ENCODE measurements at places on chromosomes 4 and X.

- DNase-seq: no peak
Measured at GRCh38 chr4:107896158-107896645, 35.1 kb upstream of the CYP2U1 start.

DNA sequence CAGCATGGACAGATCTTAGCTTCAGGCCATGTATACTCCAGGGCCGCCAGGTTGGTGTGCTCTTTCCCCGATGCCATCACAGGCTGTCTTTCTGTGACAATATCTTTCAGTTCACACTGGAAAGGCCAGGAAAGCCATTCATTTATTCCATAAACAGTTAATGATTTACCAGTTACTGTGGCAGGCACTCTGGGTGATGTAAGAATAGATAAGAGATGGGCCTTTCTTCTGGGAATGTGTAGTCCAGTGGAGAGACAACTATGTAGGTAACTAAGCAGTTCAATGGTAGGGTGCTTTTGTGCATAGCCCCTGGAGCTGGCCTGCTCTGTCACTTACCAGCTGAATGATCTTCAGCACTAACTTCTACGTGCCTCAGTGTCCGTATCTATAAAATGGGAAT is 46.3 kb upstream of the LEF1 start:
- DNase-seq: no peak

DNA sequence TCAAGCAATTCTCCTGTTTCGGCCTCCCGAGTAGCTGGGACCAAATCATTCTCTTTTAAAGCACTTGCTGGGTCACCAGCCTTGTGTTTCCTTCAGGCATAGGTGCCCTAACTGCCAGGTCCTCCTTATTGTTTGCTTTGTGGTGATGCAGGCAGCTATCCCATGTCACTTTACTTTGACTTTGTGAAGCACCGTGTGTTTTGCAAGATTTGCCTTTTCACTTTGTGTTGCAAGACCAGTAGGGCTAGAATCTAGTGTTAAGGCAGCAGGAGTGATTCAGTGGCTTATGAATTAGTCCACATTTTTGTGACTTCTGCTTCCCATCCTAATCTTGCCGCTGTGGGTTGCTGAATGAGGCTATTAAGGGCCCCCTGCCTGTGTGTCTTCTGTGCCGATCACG is 20.2 kb downstream of the SYAP1 start:
- DNase-seq: no peak

- DNase-seq: no peak
Measured at GRCh38 chr4:73715659-73716058, 24.7 kb upstream of the CXCL8 start.

GRCh38 chr4:117137145-117137544 is 51.8 kb upstream of the TRAM1L1 start:
- no peak for DNase-seq

DNA sequence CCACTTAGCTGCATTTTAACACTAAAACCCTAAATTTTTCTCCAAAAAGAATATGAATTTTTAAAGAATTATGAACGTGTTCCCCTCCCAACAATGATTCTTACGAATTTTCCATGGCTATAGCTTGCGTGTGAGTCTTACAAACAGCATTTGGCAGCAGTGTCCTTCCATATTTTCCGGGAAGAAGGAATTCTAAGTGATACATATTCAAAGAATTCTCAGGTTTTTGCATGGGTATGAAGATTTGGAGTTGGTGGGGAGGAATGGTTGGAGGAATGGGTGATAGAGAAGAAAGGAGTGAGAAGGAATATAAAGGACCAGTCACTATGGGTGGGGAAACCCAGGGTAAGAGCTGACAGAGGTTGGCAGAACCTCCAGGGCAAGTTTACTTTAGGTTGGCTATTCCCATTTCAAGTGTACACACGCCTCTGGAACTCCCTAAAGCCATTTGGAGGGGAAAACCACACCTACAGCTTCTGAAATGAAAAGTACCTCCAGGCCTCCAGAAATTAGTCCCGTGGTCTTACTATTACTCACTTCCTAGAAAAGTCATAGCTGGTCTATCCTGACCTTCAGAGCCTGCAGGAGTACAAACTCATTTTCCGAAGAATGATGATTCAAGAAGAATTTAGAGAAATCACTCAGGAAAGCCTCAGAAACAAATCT is 420.8 kb upstream of the DIPK2B start:
- no peak for DNase-seq

GRCh38 chr4:141652161-141652778 is 15.9 kb downstream of the IL15 start:
- DNase-seq: no peak

DNA sequence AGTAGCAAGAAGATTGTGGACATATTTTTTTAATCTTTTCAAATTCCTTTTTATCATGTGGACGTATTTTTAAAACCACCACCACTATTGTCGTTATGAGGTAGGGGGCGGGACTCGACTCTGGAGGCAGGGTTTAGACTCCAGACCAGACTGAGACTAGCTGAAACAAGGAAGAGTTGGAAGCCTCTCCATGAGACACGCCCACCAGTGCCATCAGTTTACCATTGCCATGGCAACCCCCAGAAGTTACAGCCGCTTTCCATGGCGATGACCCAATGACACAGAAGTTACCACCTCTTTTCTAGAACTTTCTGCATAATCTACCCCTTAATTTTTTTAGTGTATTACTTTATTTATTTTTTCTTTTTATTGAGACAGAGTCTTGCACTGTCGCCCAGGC is 8.7 kb downstream of the MRFAP1 start:
- no peak for DNase-seq

GRCh38 chr4:65089666-65090065 is 580.6 kb downstream of the EPHA5 start:
- no peak for DNase-seq

- DNase-seq: no peak
Measured at GRCh38 chr4:47913330-47913729, 1.1 kb downstream of the NFXL1 start.

- no peak for DNase-seq
Measured at GRCh38 chrX:8233091-8233490, 62.0 kb upstream of the VCX2 start.

DNA sequence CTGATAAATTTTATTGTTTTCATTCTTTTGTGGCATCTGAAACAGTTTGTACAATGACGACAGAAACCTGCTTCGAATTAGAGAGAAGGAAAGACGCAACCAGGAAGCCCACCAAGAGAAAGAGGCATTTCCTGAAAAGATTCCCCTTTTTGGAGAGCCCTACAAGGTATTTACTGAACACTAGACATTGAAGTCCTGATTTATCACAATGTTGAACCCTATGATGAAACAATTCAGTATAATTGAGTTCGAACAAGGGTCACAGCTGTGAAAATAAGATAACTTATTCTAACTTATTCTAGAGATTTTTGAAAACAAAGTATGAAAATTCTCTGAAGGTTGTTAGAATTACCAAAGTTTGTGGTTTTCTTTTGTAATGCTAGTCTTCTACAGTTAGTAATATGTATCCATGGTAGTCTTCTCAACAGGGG is 111.3 kb downstream of the AFF1 start:
- DNase-seq: no peak

DNA sequence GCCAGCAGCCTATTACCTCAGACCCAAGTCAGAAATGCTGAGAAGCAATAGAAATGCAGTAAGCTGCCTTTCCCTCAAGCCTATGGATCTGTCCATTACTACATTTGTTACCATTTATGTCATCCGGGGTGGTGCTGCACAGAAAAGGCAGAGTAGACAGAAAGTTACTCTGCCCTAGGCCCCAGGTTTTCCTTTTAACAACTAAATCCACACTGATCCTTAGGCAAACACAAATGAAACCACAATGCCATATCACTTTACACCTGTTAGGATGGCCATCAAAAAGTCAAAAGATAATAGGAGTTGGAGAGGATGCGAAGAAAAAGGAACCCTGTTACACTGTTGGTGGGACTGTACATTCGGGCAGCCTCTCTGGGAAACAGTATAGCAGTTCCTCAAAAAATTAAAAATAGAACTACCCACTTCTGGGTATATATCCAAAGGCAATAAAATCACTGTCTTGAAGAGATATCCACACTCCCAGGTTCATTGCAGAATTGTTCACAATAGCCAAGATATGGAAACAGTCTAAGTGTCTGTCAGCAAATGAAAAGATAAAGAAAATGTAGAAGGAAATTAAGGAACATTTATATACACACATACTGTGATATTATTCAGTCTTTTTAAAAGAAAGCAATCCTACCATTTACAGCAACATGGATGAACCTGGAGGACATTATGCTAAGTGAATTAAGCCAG is 186.3 kb downstream of the NWD2 start:
- DNase-seq: no peak

DNA sequence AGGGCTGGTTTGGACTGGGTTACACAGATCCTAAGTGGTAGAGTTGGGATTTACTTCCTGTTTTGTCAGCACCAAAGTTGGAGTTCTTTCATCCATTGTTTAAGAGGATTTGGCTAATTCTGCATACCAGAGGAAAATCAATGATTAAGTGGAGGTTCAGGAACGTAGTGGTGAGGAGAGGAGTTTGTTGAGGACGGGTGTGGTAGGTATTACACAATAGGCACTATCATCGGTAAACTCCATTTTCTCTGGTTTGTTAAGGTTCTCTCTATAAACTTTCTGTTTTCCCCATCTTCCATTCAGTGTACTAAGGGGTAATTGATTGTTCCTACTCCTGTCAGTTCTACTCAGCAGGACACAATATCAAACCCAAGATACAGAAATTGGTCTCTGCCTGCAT is 107.5 kb upstream of the VCX2 start:
- no peak for DNase-seq

DNA sequence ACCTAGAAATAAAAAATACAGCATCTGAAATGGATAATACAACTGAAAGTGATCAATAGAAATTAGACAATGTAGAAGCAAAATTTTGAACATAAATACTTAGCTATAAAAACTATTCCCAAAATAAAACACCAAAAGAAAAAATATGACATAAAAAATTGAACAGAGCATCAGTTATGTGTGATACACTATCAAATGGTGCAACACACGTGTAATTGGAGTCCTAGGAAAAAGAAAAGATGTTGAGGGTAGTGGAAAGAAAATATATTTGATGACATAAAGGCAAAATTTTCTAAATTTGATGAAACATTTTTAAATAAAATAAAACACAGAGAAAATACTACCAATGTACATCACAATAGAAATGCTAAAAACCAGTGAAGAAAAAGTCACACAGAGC is 63.1 kb downstream of the NPY2R start:
- no peak for DNase-seq

Measured in nephron progenitor cell (in vitro differentiated cells).